ENCODE measurements at places on chromosomes 6 and 20. TPM values are rescaled to one million over a fixed set of nuclear protein-coding genes. Genes with fewer than 3 reads are reported as not detected.

DNA sequence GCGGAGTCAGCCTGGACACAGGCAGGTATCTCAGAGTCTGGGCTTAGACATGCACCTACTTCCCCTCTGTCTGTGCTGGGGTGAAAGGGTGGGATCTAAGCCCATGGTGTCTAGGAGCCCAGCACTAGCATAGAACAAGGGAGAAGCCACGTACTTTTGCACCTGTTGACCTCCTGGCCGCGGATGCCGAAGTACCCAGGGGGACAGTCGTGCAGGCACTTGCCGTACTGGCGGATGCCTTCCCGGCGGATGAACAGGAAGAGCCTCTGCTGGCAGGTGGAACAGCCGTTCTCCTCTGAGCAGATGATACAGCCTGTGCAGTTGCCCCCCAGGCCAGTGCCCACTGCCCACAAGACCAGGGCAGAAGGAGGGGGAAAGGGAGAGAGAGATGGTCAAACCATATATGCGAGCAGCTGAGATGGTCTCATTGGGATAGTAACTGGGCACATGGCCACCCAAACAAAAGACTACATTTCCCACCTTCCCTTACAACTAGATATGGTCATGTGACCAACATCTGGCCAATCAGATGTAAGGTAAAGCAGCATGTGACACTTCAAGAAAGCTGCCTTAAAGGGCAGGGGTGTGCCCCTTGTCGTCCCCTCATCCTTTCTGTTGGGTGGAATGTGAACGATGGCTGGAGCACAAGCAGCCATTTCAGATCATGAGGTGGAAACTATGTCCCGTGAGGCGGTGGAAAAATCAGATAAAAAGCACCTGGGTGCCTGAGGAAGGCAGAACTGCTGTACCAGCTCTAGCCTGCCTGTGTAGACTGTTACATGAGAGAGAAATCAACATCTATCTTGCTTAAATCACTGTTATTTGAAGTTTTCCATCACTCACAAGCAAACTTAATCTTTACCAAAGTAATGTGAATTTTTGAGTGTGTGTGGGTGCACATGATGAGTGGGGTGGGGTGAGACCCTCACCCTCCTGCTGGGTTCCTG, 34.0 kb downstream of the RSPO4 start:
- H3K36me3 ChIP-seq: no peaks in the 10 kb centered on the region
- DNase-seq: no peak
- H3K4me3 ChIP-seq: no peak overlapping the region
- no peaks in the 10 kb centered on the region for H3K4me1 ChIP-seq

GRCh38 chr20:25623225-25623735, 534 bp downstream of the NANP start:
- H3K4me1 ChIP-seq: peaks cover 7% of the 10 kb centered on the region
- peak overlapping the region; percentile 96 for H3K27ac ChIP-seq
- H3K36me3 ChIP-seq: no peaks in the 10 kb centered on the region
- DNase-seq: peak; percentile 51
- peak overlapping the region; percentile 78 for H3K4me3 ChIP-seq

DNA sequence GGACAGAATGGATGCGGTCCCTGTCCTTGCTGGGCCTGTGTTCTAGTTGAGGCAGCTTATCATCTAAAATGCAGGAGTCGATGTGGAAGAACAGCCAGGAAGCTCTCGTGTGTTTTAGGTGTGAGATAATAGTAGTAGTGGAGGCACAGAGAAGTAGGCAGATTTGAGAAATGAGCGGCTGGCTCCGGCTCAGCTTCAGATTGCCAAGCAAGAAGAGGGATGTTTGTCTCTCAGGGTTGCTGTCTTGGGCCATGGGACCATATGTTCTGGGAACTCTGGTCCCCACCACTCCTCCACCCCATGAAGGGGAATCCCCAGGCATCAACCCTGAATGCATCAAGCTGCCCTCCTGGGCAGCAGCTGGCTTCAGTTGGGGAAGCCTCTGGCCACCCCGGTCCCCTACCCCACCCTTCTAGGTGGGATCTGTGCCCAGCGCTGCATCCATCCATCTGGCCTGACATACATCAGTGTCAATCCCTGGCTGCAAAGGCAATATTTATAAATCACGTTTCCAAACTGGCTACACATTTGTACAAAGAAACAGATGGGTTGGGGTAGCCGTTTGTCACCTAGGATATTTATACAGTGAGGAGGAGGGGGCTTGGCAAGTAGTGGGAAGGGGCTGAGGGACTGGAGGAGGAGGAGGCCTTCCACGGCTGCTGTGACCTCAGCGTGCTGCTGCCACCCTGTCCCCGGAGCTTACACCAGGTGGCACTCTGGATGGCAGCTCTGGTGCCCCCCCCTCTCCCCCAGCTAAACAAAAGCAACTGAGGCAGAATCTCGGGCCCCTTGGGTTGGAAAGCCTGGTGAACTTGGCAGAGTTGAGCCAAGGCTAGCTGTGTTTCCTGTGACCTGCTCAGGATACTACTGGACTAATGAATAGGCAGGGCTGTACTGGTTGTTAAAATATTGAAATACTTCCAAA, 64.4 kb downstream of the CD40 start:
- peaks cover 27% of the 10 kb centered on the region for H3K27me3 ChIP-seq
- DNase-seq: no peak
- no peak overlapping the region for H3K27ac ChIP-seq
- H3K4me3 ChIP-seq: no peak overlapping the region

GRCh38 chr20:6439737-6440442, 317.1 kb upstream of the FERMT1 start:
- H3K27ac ChIP-seq: no peak overlapping the region
- no peaks in the 10 kb centered on the region for H3K36me3 ChIP-seq
- H3K27me3 ChIP-seq: no peaks in the 10 kb centered on the region
- no peaks in the 10 kb centered on the region for H3K4me1 ChIP-seq
- DNase-seq: no peak

GRCh38 chr6:117514655-117515054, 32.2 kb downstream of the DCBLD1 start:
- H3K36me3 ChIP-seq: no peaks in the 10 kb centered on the region
- no peak overlapping the region for H3K27ac ChIP-seq
- no peak overlapping the region for H3K4me3 ChIP-seq
- no peaks in the 10 kb centered on the region for H3K27me3 ChIP-seq

GRCh38 chr6:30720738-30721197, 616 bp downstream of the TUBB start:
- H3K27me3 ChIP-seq: no peaks in the 10 kb centered on the region
- peaks cover 24% of the 10 kb centered on the region for H3K36me3 ChIP-seq
- H3K27ac ChIP-seq: peak overlapping the region; percentile 93
- peaks cover 65% of the 10 kb centered on the region for H3K4me1 ChIP-seq
- H3K4me3 ChIP-seq: peak overlapping the region; percentile 58
- DNase-seq: peak; percentile 84

DNA sequence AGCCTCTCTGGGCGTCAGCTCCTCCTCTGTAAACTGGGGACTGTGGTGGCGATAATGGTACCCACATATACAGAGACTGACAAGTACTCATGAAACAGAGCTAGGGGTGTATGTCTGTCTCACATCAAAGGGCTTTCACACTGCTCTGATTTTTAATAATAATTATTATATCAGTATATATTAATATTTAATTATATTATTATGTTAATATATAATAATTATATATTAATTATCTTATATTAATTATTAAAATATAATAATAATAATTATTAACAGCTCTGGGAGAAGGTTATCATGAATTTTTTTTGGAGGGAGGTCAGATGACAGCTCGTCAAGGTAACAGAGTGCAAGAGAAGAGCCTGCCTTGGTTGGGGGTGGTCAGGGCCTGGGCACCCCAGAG, 173.6 kb downstream of the NRN1 start:
- H3K4me3 ChIP-seq: no peak overlapping the region
- peaks cover 4% of the 10 kb centered on the region for H3K4me1 ChIP-seq
- no peaks in the 10 kb centered on the region for H3K27me3 ChIP-seq

GRCh38 chr20:61718361-61719005, 347.2 kb downstream of the TAF4 start:
- no peak for DNase-seq
- H3K4me3 ChIP-seq: no peak overlapping the region
- no peaks in the 10 kb centered on the region for H3K27me3 ChIP-seq
- H3K27ac ChIP-seq: no peak overlapping the region

DNA sequence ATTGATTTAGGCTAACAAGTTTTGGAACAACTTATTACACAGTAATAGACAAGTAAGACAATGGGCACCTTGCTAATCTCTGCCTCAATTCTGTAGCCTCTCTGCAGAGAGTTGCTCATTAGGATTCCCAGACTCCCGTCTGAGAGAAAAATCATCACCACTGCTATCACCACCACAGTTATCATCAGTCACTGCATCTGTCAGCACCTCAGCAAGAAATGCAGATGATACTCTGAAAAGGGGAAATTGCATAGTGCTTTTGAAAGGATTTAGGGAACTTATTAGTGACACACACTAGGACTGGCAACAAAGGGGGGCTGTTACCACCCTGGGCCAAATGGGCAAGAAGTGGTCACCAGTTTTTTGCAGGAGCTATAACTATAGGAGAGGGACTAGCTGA, 39.9 kb downstream of the FOXA2 start:
- no peaks in the 10 kb centered on the region for H3K4me1 ChIP-seq
- H3K4me3 ChIP-seq: no peak overlapping the region
- no peaks in the 10 kb centered on the region for H3K36me3 ChIP-seq

DNA sequence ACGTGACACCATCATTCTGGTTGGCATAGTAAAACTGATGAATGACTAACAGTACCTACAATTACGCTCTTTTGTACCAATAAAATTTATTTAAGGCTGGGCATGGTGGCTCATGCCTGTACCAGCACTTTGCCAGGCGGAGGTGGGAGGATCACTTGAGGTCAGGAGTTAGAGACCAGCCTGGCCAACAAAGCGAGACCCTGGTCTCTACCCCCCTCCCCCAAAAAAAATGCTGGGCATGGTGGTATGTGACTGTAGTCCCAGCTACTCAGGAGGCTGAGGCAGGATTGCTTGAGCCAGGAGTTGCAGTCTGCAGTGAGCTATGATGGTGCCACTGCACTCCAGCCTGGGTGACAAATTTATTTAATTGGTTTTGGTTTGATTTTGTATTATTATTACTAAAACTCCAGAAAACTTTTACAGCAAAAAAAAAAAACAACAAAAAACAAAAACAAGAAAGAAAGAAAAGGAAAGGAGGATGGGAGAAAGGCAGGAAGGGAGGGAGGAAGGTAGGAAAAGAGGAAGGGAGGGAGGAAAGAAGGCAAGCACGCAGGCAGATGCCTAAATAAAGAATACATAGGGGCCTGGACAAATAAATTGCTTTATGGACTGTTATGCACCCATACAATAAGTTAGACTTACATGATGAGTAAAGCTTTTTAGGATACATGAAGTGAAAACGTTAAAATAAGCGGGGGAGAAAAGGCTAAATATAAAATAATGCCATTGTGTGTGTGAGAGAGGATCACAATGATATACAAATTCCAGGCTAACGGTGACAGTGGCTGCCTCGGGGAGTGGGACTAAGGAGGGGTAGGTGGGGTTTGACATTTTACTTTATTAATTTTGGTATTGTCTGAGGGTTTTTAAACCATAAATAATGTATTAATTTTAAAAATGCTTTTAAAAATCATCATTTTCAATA, 682 bp upstream of the ZSCAN9 start:
- H3K4me3 ChIP-seq: peak overlapping the region; percentile 70
- peaks cover 15% of the 10 kb centered on the region for H3K27me3 ChIP-seq
- H3K27ac ChIP-seq: peak overlapping the region; percentile 76

GRCh38 chr20:48695255-48695654, 132.5 kb downstream of the PREX1 start:
- H3K27me3 ChIP-seq: no peaks in the 10 kb centered on the region
- no peak overlapping the region for H3K27ac ChIP-seq
- H3K4me1 ChIP-seq: peaks cover 20% of the 10 kb centered on the region
- DNase-seq: no peak
- no peaks in the 10 kb centered on the region for H3K36me3 ChIP-seq

DNA sequence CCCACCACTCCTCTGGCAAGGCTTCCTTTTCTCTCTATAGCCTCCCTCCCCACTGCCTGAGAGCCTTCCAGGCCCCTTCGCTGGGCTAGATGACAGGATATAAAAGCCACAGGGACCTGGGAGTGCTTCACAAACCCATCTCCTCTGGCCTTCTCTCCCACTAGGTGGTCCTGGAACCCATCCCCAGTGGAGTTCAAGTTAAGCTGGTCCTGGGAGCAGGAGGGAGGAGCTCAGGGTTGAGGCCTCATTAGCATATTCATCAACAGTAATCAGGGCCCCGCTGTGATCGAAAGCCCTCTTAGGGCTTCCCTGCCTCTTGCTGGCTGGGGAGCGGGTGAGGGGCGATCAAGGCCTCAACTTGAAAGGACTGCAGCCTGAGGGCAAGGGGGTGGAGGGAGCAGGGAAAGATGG, 9.1 kb downstream of the EBF4 start:
- DNase-seq: no peak
- no peaks in the 10 kb centered on the region for H3K36me3 ChIP-seq
- peaks cover 12% of the 10 kb centered on the region for H3K27me3 ChIP-seq
- H3K27ac ChIP-seq: no peak overlapping the region
- H3K4me3 ChIP-seq: no peak overlapping the region

GRCh38 chr20:16517946-16518783, 55.1 kb downstream of the KIF16B start:
- no peak overlapping the region for H3K27ac ChIP-seq
- no peaks in the 10 kb centered on the region for H3K27me3 ChIP-seq
- no peaks in the 10 kb centered on the region for H3K4me1 ChIP-seq
- peak; percentile 45 for DNase-seq
- no peak overlapping the region for H3K4me3 ChIP-seq
- H3K36me3 ChIP-seq: no peaks in the 10 kb centered on the region

GRCh38 chr6:3731700-3732099, 19.8 kb downstream of the PXDC1 start:
- H3K27me3 ChIP-seq: no peaks in the 10 kb centered on the region
- no peak overlapping the region for H3K27ac ChIP-seq
- no peaks in the 10 kb centered on the region for H3K36me3 ChIP-seq
- DNase-seq: no peak
- H3K4me3 ChIP-seq: no peak overlapping the region
- H3K4me1 ChIP-seq: peaks cover 3% of the 10 kb centered on the region

DNA sequence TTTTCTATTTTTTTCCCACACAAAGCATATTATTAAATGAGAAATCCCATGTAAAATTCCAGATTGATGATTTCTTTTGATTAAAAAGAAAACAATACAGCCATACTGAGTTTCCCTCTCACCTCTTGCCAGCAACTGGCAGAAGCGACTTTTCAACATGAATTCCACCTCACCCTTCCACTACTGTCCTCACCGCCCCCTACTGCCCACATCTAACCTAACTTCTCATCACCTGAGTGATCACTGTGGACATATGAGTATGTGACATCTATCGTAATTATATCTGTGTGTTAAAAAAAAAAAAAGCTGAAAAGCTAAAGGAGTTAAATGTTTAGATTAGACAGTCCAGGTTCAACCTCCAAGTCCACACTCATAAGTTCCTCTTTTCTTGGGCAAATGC, 528.6 kb downstream of the PRKN start:
- H3K27ac ChIP-seq: no peak overlapping the region
- DNase-seq: no peak
- H3K4me1 ChIP-seq: no peaks in the 10 kb centered on the region
- H3K36me3 ChIP-seq: no peaks in the 10 kb centered on the region

The RNF39 gene
- 0.27 TPM for total RNA-seq

The ENTPD6 gene
- total RNA-seq: 261 TPM

The CD109 gene
- total RNA-seq: 3.8 TPM

The L3MBTL3 gene
- total RNA-seq: 16.7 TPM

The CD2AP gene
- total RNA-seq: 140 TPM

The TMEM170B gene
- 1.6 TPM for total RNA-seq

The PHIP gene
- total RNA-seq: 19.1 TPM

The SCRT2 gene
- not detected for total RNA-seq

The ARMH2 gene
- not detected for total RNA-seq

The GNRH2 gene
- total RNA-seq: not detected

The AFG1L gene
- total RNA-seq: 22.5 TPM

The RIMS1 gene
- not detected for total RNA-seq

The FOXF2 gene
- total RNA-seq: 9.0 TPM
